Esophagus squamous epithelium (tissue), 5 donors: ENCODE measurements at places on chromosomes 12 and 14.

DNA sequence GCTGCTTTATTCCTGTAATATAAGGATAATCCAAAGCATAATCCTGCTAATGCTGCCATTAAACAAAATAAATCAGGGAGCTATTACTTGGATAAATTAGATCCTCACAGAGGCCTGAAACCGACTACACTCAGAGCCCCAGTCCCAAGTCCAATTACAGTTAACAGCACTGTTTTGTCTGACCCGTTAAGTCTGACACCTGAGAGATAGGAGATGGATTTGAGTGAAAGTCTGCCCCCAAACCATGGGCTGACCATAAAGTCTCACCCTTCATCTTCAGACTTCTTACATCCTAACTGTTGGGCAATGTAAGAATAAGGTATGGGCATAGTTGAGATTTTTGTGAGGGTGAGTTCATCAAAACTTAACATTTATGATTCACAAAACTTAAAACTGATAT, 181.7 kb downstream of the PLCZ1 start:
- DNase-seq, result no peak

DNA sequence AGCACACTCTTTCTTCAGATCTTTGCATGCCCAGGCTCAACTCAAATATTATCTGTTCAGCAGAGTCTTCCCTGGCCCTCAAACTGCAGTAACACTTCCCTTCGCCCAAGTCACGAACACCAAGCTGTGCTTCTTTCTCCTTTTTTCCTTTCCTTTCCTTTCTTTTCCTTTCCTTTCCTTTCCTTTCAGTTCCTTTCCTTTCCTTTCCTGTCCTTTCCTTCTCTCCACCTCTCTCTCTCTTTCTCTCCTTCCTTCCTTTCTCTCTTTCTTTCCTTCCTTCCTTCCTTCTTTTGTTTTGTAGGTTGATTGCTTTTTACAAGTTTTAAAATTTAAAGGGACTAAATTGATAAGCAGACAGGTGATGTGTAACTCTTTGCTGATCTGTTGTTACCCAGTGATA, 19.0 kb upstream of the ADGRD1 start:
- no peak for DNase-seq

DNA sequence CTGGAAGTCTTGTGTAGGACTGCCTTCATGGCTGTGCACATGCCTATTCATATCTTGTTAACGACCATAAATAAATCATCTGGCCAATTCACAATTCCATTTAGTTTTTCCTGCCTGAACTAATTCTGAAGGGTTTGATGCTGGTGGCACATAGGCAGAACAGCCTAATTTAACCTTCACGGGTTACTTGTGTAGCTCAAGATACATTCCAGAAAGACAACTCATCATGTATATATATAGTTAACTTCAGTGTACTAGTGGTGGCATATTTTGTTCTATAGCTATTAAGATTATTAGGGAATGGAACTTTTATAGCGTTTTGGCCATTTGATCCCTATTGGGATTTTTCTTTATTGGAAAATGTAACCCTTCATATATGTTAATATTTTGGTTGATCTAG, 31.4 kb downstream of the CFAP54 start:
- no peak for DNase-seq

GRCh38 chr12:39505023-39505422, 62.1 kb upstream of the KIF21A start:
- no peak for DNase-seq

GRCh38 chr12:76685246-76685678, 78.7 kb upstream of the ZDHHC17 start:
- DNase-seq, result no peak
